ENCODE measurements at places on chromosomes 6 and 20.
A peak's percentile ranks its signal among the peaks of the same experiment; 100 is the strongest.

GRCh38 chr6:49933526-49933925 lies 30.4 kb downstream of the DEFB114 start:
- DNase-seq, result peak; percentile 73

- no peak for DNase-seq
These were observed 20.6 kb downstream of the PPP1R16B start for GRCh38 chr20:38825901-38826625.

DNA sequence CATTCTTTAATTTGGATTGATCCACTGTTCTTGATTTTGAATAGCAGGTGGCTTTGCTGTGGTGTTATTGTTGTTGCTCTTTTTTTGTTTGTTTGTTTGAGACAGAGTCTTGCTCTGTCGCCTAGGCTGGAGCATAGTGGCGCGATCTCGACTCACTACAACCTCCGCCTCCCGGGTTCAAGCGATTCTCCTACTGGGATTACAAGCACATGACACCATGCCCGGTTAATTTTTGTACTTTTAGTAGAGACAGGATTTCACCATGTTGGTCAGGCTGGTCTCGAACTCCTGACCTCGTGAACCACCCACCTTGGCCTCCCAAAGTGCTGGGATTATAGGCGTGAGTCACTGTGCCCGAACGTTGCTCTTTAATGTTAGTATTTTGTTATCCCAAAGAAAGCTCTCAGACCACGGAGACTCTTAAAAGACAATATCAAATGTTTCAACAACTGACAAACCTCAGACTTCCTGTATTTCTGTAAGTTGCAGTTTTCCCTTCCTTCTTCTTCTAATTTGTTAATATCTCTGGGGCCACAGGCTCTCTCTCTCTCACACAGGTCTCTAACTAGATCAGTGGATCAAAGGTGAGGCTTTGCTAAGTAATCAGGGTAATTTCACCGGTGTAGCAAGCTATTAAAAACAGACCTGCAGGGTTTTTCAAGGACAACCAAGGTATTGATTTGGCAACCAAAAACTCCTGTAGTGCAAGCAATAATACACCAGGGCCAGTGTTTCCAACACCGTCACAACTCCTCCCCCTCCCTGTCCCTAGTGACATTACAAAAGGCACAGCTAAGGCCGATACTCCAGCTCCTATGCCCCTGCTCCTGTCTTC lies 48.8 kb upstream of the ZNF217 start:
- DNase-seq, result no peak

- DNase-seq, result no peak
These were observed 63.9 kb upstream of the TENT5A start for GRCh38 chr6:81816380-81816779.

DNA sequence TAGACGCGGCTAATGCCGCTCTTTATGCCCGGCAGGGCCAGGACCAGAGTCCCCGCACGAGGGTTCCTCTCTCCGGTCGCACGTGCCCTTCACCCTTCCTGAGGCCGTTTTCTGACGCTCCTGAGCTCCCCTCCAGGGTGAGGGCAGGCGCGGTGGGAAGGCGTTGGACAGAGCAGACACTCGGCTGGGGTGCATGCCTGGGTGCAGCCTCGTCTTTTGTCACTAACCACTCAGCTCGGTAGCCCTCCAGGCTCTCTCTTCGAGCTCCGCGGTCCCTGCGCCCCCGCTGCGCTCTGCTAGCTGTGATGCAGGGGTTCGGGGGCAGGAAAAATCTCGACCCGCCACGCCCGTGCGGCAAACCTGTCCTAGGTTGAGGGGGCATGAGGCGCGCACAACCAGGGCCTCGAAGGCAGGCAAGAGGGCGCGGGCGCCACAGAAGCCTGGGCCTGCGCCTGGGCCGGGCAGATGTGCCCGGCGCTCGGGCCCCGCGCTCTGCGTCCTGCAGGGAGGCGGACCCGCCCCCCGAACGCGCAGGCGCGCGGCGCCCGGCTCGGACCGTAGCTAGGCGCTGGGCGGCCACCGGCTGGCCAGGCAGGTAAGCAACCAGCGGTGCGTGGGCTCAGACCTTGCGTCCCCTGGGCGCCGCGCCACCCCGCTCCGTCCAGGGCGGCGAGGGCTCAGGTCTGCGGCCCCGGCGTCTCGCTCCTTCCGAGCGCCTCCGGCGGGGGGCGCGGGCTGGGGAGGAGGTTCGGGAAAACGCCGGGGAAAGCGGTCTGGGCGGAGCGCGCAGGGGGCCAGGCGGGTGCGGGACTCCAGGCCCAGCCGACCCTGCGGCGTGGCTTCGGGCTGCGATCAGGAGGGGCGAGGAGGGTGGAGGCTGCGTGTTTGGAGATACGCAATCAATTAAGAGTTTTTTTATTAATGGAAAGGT lies at the start of gene L3MBTL1:
TSS of gene L3MBTL1 (plus strand) at position 548 of the 931 bp plus-strand sequence. CDS start 5,807 bp downstream, outside the sequence.
- DNase-seq, result no peak

DNA sequence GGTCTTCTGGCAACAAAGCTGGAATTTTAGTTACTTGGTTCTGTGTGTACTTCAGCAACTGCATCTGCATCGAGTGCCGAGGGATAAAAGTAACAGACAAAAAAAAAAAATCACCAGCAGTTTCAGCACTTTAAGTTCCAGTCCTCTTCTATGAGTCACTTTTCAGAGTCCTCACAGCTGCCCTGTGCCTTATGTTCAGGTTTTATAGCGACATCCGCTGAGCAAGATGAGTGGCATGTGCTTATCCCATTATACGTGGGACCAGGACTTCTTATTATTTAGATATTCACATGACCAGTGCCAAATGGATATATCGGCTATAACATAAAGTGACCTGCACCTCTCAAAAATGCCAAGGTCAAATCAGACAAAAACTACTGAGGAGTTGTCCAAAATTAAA lies 242.9 kb downstream of the FOXA2 start:
- DNase-seq, result no peak

GRCh38 chr20:53212018-53212417 lies 239.9 kb downstream of the TSHZ2 start:
- no peak for DNase-seq

DNA sequence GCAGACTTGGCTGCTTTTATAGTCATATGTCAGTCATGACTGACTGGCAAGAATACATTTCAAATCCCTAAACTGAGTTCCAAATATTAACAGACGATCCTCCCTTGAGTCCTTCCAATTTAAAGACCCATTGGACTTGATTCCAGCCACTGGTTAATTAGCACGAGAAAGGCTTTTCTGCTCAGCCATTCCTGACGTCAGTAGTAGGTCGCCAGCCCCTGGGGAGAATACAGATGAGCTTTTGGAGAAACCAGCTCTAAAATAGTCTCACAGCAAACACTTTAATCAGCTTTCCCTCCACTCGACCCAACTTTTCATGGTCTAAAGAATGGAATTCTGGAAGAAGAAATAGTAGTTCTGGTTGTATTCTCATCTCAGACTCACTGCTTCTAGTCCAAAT lies 91.6 kb downstream of the SLC22A3 start:
- no peak for DNase-seq
